ENCODE measurements at places on chromosomes 1 and 21.

DNA sequence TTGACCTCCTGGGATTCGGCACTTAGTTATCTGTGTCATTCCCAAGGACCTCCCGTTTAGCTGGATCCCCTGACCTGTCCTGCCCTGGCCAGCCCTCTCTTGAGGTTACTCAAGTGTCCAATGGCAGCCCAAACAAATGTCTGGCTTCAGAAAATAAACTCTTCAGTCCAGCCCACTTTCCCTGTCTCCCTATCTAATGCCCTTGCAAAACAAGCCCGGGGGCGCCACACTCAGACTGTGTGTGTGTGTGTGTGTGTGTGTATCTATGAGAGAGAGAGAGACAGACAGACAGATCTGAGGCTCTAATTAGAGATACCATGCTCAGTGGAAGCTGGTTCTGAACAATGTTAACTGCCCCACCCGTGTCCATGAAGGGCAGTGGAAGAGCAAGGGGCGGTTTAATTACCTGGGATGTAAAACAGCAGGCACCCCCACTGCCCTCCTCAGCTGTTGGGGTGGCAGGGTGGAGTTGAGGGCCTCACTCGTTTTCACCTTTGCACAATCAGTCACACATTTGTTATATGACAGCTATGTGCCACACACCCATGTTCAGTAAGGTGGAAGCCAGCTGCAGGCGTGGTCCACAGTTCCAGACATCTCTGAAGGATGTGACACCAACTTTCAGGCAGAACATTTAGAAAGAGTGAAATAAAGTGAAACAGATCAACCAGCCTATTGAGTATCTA lies 57.4 kb downstream of the B3GALT5 start:
- no peak for DNase-seq

GRCh38 chr1:3999941-4000735 lies 100.1 kb upstream of the C1orf174 start:
- no peak for DNase-seq

DNA sequence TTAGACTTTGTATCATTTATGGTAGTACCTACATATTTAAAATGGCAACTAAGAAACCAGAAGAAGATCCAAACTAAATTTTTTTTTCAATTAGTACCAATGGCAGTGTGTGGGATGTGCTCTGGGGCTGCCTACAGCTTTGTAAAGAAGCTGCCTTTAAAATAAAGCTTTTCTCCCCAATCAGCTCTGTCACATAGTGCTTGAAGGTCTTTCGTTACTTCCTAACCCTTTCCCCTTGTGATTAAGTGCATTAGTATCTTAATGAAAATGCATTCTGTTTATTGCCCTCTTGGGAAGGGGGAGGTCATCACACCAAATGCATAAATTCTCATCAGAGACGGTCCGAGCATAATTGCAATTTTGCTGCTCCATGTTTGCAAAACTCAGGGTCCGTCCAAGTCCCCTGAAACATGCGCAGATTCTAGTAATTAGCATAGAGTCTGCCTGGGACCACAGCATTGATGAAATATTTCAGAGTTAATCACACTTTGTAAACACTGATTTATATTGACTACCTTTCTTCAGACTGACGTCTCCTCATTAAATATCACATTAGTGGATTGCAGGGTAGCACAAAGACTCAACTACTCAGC lies 71.3 kb downstream of the ESRRG start:
- DNase-seq: no peak

DNA sequence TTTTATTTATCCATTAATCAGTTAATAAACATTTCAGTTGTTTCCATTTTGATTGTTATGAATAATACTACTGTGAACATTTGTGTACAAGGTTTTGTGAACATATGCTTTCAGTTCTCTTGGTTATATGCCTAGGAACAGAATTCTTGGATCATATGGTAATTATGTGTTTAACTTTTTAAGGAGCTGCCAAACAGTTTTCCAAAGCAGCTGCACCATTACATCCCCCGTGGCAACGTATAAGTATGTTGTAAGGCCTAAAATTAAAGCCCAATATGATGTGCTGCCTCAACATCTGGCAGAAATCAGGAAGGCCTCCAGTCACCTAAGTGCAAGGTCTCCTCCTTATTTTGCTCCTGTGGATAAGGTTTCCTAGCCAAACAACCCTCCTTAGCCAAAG lies 235.6 kb upstream of the CACYBP start:
- no peak for DNase-seq

- no peak for DNase-seq
Observed at GRCh38 chr21:21345296-21345695, 347.1 kb downstream of the NCAM2 start.

DNA sequence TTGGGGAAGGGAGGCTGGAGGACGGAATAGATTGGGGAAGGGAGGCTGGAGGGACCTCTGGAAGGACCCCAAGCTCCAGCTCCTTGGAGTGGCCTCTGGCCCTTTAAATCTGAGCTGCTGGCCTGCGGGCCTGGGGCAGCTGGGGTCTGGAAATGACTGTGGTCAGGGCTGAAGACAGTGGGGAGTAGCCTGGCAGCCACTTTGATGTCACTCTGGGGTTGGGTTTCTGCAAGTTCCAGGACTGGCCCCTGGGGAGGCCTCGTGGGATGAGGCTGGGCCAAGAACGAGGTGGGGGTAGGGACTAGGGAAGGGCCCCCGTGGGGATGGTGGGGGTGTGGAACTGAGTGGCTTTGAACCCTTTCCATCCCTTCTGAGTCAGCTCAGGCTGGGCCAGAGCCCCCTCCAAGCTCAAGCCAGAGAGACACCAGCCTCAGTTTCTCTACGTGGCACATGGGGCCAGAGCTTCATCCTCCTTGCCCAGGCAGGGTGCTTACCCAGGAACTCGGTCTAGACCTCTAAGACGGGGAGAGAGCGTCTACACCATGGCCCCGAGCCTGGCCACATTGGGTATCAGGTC lies 59.7 kb downstream of the ALPL start:
- no peak for DNase-seq

DNA sequence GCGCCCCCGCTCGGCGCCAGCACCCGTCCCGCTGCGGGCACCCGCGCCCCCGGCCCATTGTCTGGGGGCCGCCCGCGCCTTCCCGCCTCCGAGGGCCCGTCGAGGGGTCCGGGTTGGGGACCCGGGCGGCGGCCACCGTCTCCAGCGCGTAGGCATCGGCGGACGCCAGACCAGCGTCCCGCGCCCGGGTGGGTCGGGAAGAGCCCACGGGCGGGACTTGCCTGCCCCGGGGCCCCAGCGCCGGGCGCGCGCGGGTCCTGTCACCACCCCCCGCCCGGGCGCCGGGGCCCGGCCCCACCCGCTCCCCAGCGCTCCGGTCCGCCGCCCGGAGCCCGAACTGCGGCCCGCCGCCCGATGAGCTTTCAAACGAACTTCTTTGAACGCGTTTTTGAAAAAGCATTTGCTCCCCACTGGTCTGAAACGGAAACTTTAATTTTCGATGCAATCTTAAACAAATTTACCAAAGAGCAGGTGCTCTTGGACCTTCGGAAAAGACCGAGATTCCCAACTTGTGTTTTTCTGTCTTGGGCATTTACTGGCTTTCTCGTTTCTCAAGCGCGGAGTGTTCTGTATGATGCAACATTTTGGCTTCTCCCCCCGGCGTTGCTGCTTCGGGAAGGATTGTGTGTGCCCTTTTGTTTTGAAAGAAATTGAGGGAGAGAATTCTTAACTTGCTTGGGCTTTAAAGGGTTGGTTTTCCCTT lies 615 bp downstream of the CLIC4 start:
- DNase-seq: no peak

GRCh38 chr1:2078170-2078569 lies 28.0 kb downstream of the PRKCZ start:
- DNase-seq: no peak

- DNase-seq: no peak
Observed at GRCh38 chr1:25560001-25560400, 16.6 kb downstream of the LDLRAP1 start.

- no peak for DNase-seq
Observed at GRCh38 chr1:66980745-66981367, 56.1 kb downstream of the MIER1 start.

All from stimulated activated CD4-positive, alpha-beta T cell treated with anti-CD3 and anti-CD28 coated beads, Interleukin-1b, Interleukin-23, amount 100 ng/mL, for 1 hour (primary cell).